ENCODE measurements at places on chromosomes 7 and 10.

- no peak for DNase-seq
Observed at GRCh38 chr7:17952387-17952786, 12.1 kb upstream of the SNX13 start.

DNA sequence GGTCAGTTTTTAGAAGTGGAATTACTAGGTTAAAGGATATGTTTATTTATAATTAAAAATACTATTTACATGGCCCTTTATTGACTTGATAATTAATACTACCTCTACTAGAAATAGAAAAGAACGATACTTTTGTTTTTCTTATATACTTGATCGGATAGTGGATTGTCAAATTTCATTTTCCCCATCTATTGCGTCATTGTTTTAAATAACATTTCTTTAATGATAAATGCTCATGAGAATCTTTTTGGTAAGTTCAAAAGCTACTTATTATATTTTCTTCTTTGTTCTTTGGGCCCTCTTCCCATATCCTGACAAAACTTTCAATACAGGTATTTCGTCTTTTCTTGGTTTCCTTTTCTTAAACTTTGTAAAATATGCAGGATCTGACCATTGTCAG, 392.4 kb downstream of the PHF14 start:
- no peak for DNase-seq

DNA sequence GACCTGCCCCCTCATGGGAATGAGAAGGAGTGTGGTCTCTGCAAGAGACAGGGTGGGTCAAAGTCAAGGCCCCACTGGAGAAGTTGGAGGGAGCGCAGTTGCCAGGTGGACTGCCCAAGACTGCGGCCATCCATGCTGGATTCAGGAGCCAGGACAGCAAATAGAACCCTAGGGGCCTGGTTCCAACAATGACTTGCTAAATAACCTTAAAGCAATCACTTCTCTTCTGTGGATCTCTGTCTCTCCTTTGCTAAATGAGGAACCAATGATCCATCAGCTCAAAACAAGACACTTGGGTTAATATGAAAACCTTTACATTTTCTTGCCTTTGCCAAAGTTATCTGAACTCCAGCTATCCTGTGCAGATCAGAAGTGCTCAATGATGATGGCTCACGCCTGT, 12.6 kb upstream of the YWHAG start:
- DNase-seq = no peak

GRCh38 chr10:132458586-132459300, 61.7 kb downstream of the PWWP2B start:
- DNase-seq = no peak

DNA sequence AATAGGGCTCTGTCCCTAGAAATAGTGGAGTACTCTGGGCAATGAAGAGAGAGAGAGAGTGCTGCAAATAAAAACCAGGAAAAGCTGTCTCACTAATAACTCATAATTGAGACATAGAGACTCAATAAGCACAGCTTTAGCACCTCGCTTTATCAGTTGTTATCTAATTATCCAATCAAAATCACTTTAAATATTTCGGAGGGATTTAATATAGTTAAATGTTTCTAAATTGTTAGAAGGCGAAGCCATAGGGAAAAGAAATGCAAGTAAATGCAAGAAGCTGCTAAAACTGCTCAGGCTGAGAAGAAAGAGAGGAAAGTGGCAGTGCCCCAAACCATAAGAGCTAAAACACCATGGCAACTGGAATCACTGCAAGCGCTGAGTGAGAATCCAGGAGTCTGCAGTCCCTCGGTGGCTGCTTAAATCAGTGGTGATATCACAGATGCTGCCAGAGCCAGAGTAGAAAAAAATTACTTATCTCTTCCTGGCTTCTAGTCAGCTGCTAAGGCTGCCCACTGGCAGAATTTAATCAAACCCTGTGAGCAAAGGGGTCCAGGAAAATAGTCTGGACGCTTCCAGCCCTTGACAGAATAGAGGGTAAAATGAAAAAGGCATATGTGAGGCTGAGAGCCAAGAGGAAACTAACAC, 150.4 kb upstream of the CHRM2 start:
- no peak for DNase-seq

GRCh38 chr7:123260428-123260960, 60.7 kb upstream of the SLC13A1 start:
- DNase-seq = no peak
